ENCODE measurements at places on chromosomes 5 and 9.

- no peak for DNase-seq
Measured at GRCh38 chr5:39169081-39169480, 50.3 kb downstream of the FYB1 start.

DNA sequence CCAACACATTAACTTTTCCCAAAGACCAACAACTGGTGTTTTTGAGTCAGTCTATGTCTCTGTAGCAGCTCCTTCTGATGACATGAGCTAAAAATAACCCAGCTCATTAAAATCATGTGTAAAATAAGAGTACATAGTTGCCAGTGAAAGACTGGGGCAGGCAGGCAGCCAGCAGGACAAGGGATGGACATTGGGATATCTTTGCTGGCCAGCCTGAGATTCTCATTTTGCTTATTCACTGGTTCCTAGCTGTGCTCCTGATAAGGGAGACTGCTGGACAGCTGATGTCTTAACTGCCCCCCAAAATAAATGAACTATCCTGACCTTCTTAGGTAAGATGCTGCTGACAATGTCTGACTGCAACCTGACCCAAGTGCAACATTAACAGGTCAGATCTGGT is 33.9 kb downstream of the EPB41L4B start:
- DNase-seq = no peak

DNA sequence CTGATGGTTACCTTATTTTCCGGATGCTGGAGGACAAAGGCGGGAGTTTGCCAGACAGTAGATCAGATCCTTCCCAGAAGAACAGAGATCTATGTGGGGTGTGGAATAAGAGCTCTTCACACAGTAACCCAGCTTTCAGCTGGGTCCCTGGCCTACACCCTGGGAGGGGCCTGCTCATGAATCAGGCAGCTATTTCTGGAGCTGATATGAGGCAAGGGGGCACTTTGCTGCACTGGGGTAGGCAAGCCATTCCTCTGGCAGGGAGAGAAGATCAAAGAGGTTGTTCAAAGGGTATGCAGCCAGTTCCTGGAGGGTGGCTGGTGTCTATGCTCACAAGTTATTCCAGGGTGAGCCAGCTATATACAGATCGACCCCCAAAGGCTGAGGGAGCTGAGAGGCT is 48.6 kb downstream of the CYSTM1 start:
- no peak for DNase-seq

DNA sequence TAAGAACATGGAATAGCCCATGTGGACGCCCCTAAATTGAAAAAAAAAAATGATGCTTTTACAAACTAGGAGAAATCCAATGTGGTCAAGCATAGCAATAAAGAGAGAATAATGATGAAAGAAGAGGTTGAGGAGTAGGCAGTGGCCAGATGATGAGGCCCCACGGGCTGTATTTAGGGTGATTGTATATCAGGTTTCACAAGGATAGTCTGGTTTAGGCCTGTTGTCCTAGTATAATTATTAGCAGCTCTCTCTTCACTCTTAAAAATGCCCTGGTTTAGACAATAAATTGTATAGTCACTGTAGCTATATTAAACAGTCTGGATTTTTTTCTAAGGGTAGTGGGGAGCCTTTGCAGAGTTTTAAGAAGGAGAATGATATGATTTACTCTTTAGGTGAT is 102.4 kb upstream of the PRRC1 start:
- no peak for DNase-seq

- DNase-seq = no peak
Measured at GRCh38 chr9:123642291-123643278, 286.6 kb downstream of the CRB2 start.
